Fibroblast of lung (primary cell): ENCODE measurements at places on chromosomes 7 and 10. TPM values are rescaled to one million over a fixed set of nuclear protein-coding genes. Genes with fewer than 3 reads are reported as not detected.

Gene DNAJB6
- 84.5 and 86.2 TPM in 2 replicates for total RNA-seq

DNA sequence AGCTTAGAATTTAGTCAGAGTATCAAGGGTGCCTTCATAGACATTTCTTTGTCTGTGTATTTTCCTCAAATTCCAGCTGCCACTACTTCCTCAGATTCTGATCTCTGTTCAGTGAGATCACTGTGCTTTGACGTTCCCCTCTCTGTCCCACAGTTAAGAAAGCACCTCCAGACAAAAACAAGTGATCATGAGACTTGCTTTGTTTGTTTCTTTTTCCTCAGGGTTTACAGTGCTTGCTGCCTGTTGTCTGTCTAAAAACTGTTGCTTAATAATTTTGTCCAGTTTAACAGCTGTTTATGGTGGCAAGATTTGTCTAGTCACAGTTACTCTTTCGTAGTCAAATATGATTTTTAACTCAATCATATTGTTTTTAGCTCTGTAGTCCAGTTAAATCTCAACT, 29.1 kb downstream of the TRUB1 start:
- no peaks in the 10 kb centered on the region for H3K4me1 ChIP-seq
- H3K36me3 ChIP-seq = no peaks in the 10 kb centered on the region
- no peak overlapping the region for H3K27ac ChIP-seq

Gene SPDYE16
- total RNA-seq = 0.17 and 0.51 TPM in 2 replicates

Gene SPDYE2B
- not detected in 2 replicates for total RNA-seq
